ENCODE measurements at places on chromosomes 3 and 15.

DNA sequence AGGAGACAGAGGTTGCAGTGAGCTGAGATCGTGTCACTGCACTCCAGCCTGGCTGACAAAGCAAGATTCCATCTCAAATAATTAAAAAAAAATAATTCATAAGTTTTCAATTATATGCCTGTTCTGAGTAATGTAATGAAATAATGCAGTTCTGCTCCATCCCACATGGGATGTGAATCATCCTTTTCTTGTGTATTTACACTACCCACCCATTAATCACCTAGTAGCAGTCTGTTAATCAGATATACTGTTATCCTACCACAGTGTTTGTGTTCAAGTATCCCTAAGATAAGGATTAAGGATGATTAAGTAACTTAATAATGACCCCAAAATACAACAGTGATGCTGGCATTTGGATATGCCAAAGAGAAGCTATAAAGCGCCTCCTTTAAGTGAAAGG is 38.8 kb downstream of the PIGB start:
- DNase-seq = no peak

DNA sequence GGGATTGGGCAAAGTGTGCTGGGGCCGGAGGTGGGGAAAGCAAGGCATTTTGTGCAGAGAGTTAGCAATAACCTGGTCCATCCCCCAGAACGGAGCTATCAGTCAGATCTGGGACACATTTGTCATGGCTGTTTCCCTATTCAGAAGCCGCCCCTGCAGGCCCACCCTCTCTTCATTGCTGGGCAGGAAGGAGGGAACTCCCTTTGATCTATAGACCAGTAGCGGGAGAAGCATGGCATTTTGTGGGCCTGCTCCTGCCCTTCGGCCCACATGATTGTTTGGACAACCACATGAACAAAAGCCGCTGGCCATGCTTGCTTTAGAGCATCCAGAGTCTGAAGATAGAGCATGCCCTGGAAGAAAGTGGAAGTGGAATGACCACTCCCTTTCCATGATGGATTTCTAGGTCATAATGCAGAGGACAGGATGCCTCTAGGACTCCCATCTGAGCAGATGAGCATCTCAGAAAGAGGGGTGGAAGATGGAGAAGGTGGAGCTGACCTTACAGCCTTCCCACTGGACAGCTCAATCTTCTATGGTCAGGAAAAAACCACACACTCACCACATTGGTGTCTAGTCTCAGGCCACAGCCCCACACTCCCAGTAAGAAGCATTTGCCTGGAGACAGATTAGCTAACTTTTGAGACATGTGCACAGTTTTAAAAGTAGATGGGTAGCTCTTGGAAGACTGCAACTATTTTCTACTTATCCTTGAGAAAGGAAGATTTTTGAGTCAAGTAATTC is 11.9 kb upstream of the LRTM1 start:
- DNase-seq = no peak

GRCh38 chr15:22224241-22224671 is 143.9 kb downstream of the OR4M2 start:
- DNase-seq = no peak

DNA sequence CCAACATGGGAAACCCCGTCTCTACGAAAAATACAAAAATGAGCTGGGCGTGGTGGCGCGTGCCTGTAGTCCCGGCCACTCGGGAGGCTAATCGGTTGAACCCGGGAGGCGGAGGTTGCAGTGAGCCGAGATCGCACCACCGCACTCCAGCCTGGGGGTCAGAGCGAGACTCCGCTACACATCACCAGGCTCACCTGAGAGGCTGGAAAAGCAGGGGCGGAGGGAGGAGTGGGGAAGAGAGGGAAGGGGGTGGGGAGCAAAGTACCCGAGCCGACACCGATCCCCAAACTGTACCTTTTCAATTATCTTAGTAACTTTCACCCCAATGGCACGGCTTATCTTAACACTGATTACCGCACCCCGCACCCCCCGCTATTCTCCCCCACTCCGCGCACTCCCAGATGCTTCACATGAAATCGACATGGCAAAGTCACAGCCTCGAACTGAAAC is 46.4 kb upstream of the SYNM start:
- no peak for DNase-seq

- no peak for DNase-seq
Measured at GRCh38 chr3:82145742-82146141, 384.3 kb upstream of the GBE1 start.

DNA sequence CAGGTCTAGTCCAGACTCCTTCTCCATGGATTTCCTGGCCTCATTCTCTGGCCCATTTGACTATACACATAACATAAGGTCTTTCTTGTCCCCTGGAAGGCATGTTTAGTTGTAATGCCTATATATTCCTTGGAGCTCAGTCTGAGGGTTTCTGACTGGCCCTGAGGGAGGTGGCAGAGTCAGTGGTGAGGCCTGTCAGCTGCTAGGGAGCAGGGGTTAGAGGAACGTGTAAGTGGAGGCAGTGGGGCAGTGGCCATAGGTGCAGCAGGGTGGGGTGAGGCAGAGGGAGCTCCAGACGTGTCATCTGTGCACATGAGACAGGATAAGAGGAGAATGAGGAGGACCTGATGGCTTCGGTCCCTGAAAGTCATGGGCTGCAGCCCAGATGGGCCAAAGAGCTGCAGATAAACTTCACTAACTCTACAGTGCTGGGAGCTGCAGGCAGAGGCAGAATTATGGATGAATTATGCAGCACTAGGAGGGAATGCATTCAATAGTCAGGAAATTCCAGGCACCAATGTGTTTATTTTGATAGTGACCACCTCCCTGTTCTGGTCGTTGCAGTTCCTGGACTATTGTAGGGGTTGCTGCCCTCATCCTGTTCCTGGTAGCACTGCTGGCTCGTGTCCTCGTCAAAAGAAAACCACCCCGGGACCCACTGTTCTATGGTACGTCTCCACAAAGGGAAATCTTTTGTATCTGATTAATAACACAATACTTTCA is 4.9 kb downstream of the TM6SF1 start:
- no peak for DNase-seq

- DNase-seq = no peak
Measured at GRCh38 chr3:180278583-180279188, 241.9 kb upstream of the PEX5L start.

GRCh38 chr3:126130081-126130855 is 46.3 kb upstream of the SLC41A3 start:
- DNase-seq = no peak

- no peak for DNase-seq
Measured at GRCh38 chr3:73143401-73143800, 81.9 kb downstream of the EBLN2 start.

DNA sequence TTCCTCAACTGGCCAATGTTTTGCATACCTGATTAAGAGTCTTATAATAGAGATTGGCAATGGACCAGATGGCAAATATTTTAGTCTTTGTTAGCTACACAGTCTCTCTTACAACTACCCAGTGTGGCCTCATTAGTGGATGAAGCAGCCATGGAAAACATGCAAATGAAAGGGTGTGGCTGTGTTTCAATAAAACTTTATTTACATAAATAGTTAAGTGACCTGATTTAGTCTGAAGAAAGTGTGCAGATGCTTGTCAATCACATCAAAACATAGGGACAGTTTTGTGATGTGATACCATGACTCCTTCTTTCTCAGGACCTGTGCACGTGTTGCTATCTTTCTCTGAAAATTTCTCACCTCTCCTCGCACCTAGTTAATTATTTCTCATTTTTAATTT is 309.8 kb upstream of the GRM7 start:
- DNase-seq = no peak

GRCh38 chr3:111323019-111323418 is 219.0 kb upstream of the CD96 start:
- no peak for DNase-seq

DNA sequence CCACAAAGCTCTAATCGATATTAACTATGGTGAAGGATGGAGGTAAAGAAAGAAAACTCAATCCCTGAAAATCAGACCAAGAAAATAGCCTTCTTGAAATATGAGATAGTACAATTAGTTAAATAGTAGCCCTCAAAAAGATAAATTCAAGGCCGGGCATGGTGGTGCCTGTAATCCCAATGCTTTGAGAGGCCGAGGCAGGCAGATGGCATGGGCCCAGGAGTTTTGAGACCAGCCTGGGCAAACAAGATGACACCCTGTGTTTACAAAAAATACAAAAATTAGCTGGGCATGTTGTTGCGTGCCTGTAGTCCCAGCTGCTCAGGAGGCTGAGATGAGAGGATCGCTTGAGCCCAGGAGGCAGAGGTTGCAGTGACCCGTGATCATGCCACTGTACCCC is 31.6 kb upstream of the CEP152 start:
- no peak for DNase-seq

DNA sequence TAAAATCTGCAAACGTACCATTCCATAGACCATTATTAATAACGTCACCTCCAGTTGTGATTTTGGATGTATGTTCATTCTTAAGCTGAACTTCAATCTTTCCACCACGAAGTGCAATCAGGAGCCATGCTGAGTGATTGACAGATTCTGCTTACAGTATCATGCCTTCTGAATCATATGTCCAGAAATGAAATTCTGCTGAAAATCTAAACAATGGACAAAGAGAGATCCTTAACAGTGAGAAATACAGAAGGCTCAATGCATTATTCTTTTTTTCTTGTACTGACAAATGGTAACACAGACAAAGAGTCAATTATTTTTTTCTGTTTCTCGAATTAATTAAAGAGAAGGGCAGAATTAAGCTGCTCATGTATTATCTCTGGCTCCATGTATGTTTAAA is 1114.5 kb downstream of the EPHA3 start:
- no peak for DNase-seq

DNA sequence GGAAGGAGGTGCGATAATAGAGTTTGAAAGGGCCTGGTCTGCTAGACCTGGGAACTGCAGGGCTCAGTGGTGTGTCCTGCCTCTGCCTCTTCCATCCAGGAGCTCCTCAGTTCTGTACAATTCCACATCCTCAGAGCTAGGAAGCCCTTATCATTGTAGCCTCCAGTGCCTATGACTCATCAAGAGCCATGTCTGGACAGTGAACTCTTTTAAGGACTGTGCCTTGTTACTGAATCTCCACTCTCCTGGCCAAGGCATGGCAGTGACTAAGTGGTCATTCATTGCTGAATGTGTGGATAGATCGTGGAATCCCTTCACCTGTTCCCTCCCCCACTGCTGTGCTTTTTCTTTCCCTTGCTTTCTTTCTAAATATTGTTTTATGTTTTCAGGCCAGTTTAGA is 2.9 kb downstream of the TIMP4 start:
- DNase-seq = no peak

- DNase-seq = peak; percentile 30
Measured at GRCh38 chr15:75347222-75348033, 589 bp downstream of the NEIL1 start.

- no peak for DNase-seq
Measured at GRCh38 chr15:58537033-58537432, 105.2 kb downstream of the LIPC start.

GRCh38 chr15:66760097-66760967 is 58.3 kb downstream of the SMAD6 start:
- no peak for DNase-seq

DNA sequence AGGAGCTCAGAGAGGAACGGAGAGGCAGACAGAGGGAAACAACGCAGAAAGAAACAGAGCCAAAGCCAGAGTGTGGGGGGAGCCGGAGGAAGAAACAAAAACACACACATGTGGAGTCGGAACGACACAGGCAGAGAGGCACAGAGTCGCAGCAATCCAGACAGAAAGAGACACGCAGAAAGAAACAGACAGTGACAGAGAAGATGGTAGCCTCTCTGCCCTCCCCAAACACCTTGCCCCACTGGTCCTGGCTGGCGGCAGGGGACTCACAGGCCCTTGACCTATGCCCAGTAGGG is 1.7 kb downstream of the NCKIPSD start:
- no peak for DNase-seq

- no peak for DNase-seq
Measured at GRCh38 chr3:131216801-131217200, 164.8 kb upstream of the NUDT16 start.

DNA sequence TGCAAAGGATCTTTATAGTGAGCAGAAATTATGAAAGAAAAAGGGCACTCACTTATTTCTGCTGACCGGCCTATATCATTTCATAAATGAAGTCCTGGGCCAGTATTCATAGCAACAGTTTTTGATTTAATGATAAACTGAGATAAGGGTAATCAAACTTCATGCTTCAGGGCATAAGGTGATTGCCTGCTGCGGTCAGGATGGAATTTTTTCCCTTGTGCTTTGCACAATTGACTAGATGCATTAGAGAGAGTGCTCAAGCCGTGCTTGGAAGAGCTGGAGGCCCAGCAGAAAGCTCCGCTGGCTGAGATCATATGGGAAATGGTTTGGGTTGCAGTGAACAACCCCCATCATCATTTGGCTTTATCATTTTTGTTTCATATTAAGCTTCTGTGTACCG is 10.4 kb downstream of the SEMA6D start:
- no peak for DNase-seq

- no peak for DNase-seq
Measured at GRCh38 chr3:189947948-189948723, 172.6 kb downstream of the P3H2 start.

GRCh38 chr3:143249014-143249413 is 129.4 kb downstream of the CHST2 start:
- no peak for DNase-seq

GRCh38 chr15:70401709-70402108 is 304.0 kb upstream of the TLE3 start:
- DNase-seq = no peak

DNA sequence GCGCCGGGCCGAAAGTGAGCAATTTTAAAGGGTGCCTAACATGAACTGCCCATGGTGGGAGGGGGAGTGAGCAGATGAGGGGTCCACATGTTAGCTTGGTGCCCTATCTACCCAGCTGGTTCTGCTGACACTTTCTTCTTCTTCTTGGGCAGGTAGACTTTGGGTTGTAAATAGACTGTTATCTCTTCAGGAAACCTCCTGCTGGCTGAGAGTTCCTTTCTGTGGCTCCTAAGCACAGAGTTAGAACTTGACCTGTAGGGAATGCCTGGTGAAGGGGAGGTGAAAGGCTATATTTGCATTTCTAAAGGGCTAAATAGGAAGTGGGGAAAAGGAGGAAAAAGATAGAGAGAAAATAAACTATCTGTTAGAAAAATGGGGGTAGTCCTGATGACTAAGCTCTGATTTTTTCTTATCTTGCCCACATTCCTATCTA is 521.4 kb upstream of the TGFBR2 start:
- no peak for DNase-seq

- no peak for DNase-seq
Measured at GRCh38 chr3:38490281-38491030, 5.7 kb upstream of the EXOG start.

DNA sequence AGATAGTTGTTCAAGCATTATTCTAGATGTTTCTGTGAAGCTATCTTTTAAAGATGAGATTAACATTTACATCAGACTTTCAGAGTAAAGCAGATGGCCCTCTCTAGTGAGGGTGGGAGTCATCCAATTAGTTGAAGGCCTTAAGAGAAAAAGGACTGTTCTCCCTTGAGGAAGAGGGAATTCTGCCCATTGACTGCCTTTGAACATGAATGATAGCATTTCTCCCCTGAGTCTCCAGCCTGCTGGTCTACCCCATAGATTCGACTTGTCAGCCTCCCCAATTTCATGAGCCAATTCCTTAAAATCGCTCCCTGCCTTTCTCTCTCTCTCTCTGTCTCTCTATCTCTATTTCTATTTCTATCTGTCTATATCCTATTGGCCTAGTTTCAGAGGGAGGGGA is 115.5 kb downstream of the EBLN2 start:
- DNase-seq = no peak

GRCh38 chr15:71455107-71455506 is 339.8 kb downstream of the THSD4 start:
- no peak for DNase-seq

All from activated T-helper 1 cell treated with anti-CD3 and anti-CD28 coated beads, Interleukin-2, amount 50 U/mL, for 16 hours (primary cell).